ENCODE measurements at places on chromosomes 16 and 17. TPM values are rescaled to one million over a fixed set of nuclear protein-coding genes. Genes with fewer than 3 reads are reported as not detected.

DNA sequence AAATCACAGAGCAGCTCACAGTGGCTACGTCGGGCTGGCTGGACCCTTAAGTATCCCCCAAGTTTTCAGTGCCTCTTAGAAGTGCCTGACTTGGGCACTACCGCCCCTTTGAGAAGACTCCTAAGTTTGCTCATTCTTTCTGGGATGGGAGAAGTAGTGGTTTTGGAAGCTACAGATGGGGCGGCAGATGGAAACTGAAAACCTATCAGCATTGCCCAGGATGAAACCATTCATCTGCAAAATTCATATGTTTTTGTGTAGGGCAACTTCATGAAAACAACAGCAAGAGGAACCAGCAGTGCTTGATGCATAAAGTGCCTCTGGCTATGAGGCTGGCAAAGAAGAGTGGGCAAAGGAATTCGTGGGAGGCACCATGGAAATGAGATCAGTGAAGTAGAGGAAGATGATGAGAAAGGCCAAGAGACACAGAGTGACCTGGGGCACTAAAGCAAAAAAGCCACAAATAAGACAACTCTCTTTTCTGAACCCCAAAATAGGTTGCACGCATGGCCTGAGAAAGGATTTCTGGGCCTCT lies 277.1 kb downstream of the XYLT1 start:
- DNase-seq: no peak
- H3K27ac ChIP-seq: no peak overlapping the region
- H3K36me3 ChIP-seq: no peaks in the 10 kb centered on the region
- H3K27me3 ChIP-seq: no peaks in the 10 kb centered on the region
- H3K4me1 ChIP-seq: no peaks in the 10 kb centered on the region

UMOD gene
- not detected for total RNA-seq

GRCh38 chr16:86683441-86684194 lies 105.3 kb downstream of the FOXL1 start:
- no peaks in the 10 kb centered on the region for H3K36me3 ChIP-seq
- H3K4me1 ChIP-seq: no peaks in the 10 kb centered on the region
- no peak overlapping the region for H3K27ac ChIP-seq
- no peak for DNase-seq
- H3K4me3 ChIP-seq: no peak overlapping the region

PIP4K2B gene
- total RNA-seq: 57.5 TPM

- H3K27me3 ChIP-seq: no peaks in the 10 kb centered on the region
- peak within 1 kb of the TSS; percentile 84 for H3K27ac ChIP-seq
- H3K4me1 ChIP-seq: peaks cover 63% of the 10 kb centered on the region
- DNase-seq: peak; percentile 82
- peak within 1 kb of the TSS; percentile 74 for H3K4me3 ChIP-seq
Observed at GRCh38 chr16:30472328-30472942, at the start of gene ITGAL. Gene ITGAL (plus strand): TSS chr16:30472742. CDS start chr16:30472838, 96 bp downstream.

GRCh38 chr17:67469208-67469980 lies 92.3 kb downstream of the PITPNC1 start:
- peak overlapping the region; percentile 74 for H3K27ac ChIP-seq
- peak overlapping the region; percentile 53 for H3K4me3 ChIP-seq
- H3K36me3 ChIP-seq: no peaks in the 10 kb centered on the region

DNA sequence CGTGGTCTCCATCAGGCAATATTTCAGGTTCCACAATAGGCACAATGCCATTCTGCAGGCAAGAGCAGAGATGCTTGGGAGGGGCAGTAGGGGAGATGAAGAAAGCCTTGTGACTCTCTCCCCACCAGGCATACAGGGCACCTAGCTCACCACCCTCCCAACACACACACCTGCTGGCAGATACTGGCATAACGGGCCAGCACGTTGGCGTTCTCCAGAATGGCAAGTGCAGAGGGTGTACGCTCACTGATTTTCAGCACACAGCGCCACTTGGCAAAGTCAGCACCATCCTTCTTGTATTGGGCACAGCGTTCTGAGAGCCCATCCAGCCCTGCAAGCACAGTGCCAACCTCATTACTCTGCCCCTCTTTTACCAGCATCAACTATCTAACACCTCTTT lies 2.2 kb downstream of the ALDOC start:
- no peak overlapping the region for H3K27ac ChIP-seq
- peaks cover 30% of the 10 kb centered on the region for H3K4me1 ChIP-seq
- no peaks in the 10 kb centered on the region for H3K36me3 ChIP-seq
- DNase-seq: no peak

DNA sequence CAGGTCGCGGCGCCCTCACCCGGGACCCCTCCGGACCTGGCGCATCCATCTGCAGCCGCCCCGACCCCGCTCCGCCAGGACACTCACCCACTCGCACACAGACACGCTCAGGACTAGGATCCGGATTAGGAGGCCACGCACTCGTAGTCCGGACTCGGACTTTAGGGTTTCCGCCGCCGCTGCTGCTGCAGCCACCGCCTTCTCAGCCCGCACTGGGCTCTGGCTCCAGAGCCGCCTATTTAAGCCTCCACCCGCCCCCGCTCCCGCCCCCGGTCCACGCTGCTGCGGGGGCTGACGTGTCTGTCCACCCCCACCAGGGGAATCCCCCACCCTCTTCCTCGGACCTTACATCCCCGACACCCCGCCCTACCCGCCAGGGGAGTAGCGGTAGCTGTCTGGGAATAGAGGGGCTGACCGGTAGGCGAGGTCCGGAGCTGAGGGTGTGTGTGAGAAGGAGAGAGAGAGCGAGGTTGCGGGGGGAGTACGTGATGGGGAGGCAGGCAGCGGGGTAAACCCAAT lies at the start of gene RRAD:
Gene RRAD (minus strand): TSS at position 214 of the 519 bp plus-strand sequence. CDS start 356 bp downstream, outside the sequence.
- peaks cover 13% of the 10 kb centered on the region for H3K27me3 ChIP-seq
- no peak within 1 kb of the TSS for H3K27ac ChIP-seq
- no peak for DNase-seq
- H3K4me1 ChIP-seq: no peaks in the 10 kb centered on the region

CD300H gene
- not detected for total RNA-seq

TBC1D3G gene
- not detected for total RNA-seq

DNA sequence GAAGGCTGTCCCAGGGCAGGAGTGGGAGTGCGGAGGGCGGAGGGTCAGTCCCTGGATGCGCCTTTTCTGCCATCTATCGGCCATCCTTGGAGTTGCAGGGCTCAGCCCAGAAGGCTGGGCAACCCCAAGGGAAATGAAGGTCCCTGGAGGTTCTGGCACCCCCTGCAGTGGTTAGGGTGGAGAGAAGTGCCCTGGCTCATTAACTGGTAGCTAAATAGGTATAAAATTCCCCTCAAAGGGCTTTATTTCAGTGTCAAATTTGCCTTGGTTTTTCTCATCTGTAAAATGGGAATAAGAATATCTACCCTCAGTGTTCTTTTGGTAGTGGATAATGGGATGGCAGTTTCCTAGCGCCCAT lies 22.4 kb downstream of the C17orf75 start:
- H3K27me3 ChIP-seq: no peaks in the 10 kb centered on the region
- peaks cover 13% of the 10 kb centered on the region for H3K4me1 ChIP-seq
- H3K4me3 ChIP-seq: no peak overlapping the region
- no peaks in the 10 kb centered on the region for H3K36me3 ChIP-seq

DNA sequence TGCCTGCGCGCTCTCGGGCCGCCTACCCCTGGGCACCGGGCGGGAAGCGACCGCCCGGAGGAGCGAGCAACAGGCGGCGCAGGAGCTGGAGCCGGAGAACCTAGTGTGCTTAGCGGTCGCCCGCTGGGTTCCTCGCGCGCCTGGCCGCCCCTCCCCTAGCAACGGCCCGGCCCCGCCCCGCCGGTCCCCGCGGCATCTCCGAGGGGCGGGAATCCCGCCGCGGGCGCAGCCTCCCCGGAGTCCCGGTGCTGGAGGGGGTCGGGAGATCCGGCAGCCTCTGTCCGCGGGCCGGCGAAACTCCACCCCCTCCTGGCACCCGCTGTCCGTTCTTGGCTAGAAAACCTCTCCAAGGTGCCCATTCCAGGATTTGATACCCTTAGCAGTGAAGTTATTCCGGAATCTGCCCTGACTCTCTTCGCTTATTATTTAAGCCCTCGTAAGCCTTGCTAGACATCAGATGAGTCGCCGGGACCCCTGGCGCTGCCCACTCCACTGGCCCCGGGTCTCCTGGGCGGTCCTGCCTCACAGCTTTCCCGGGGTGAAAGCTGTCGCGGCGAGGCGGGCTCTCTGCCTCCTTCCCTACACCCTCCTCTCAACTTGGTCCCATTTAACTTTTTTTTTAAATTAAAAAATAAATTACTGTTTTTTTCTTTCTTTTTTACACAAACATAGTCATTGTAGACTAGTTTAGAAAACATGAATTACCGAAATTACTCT lies at the start of gene RPRML:
Gene RPRML (minus strand): TSS at position 107 of the 717 bp plus-strand sequence. CDS start 246 bp downstream, outside the sequence.
- H3K4me1 ChIP-seq: peaks cover 4% of the 10 kb centered on the region
- H3K27me3 ChIP-seq: no peaks in the 10 kb centered on the region
- peak; percentile 50 for DNase-seq
- H3K27ac ChIP-seq: no peak within 1 kb of the TSS
- peak within 1 kb of the TSS; percentile 50 for H3K4me3 ChIP-seq

- H3K36me3 ChIP-seq: no peaks in the 10 kb centered on the region
- no peak for DNase-seq
- H3K27ac ChIP-seq: no peak overlapping the region
- no peaks in the 10 kb centered on the region for H3K4me1 ChIP-seq
Observed at GRCh38 chr17:78611607-78612006, 34.4 kb upstream of the DNAH17 start.

LMF1 gene
- 43.1 TPM for total RNA-seq

- H3K36me3 ChIP-seq: no peaks in the 10 kb centered on the region
- no peaks in the 10 kb centered on the region for H3K27me3 ChIP-seq
- H3K27ac ChIP-seq: no peak overlapping the region
Observed at GRCh38 chr17:17855976-17856375, 19.2 kb upstream of the SREBF1 start.

- H3K27me3 ChIP-seq: no peaks in the 10 kb centered on the region
- H3K36me3 ChIP-seq: no peaks in the 10 kb centered on the region
- no peak overlapping the region for H3K4me3 ChIP-seq
- no peak for DNase-seq
Observed at GRCh38 chr16:72457243-72457940, 285.4 kb upstream of the PMFBP1 start.

CHAD gene
- total RNA-seq: not detected

WNK4 gene
- 0.51 TPM for total RNA-seq

UTP4 gene
- 35.1 TPM for total RNA-seq

DNA sequence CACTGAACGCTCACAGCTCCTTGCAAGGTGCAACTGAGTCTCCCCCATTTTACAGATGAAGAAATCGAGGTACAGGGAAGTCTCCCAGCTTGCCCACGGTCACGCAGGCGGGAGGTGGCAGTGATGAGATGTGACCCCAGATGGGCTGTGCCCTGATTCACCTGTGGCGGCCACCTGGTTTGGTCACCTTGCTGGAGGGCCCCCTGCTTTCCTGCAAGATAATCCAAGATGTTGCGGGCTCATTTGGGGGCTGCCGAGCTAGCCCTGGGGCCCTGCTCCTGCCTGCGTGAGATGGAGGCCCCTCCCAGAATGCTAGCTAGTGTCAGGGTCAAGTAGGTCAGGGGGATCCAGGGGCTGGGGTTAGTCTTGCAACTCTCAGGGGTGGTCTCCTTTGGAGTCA lies 59.6 kb upstream of the IL34 start:
- no peak for DNase-seq
- no peaks in the 10 kb centered on the region for H3K27me3 ChIP-seq
- H3K4me3 ChIP-seq: no peak overlapping the region
- no peak overlapping the region for H3K27ac ChIP-seq
- H3K4me1 ChIP-seq: no peaks in the 10 kb centered on the region

DNA sequence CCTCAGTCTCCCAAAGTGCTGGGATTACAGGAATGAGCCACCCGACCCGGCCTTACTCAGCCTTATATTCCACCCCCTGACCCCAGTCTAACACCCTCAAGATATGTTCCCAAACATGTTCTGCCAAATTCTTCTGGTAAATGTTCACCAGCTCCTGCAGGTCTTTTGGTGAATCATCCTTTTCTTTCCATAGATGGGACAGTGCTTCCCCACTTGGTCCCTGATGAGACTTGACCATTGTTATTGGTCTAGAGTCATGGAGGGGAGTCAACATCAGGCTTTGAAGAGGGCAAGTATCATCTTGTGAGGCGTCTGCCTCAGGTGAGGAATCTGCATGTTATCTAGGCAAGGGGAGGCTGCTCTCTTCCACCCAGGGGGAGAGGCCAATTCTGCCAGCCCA lies 10.4 kb upstream of the RUNDC3A start:
- H3K4me3 ChIP-seq: no peak overlapping the region
- H3K4me1 ChIP-seq: no peaks in the 10 kb centered on the region
- no peaks in the 10 kb centered on the region for H3K27me3 ChIP-seq
- H3K27ac ChIP-seq: no peak overlapping the region
- DNase-seq: no peak
- no peaks in the 10 kb centered on the region for H3K36me3 ChIP-seq

- no peaks in the 10 kb centered on the region for H3K36me3 ChIP-seq
- H3K4me3 ChIP-seq: no peak overlapping the region
- no peaks in the 10 kb centered on the region for H3K27me3 ChIP-seq
- no peaks in the 10 kb centered on the region for H3K4me1 ChIP-seq
- no peak for DNase-seq
Observed at GRCh38 chr17:41520821-41521521, 2.3 kb upstream of the KRT15 start.

GRCh38 chr16:72092832-72093447 lies 480 bp downstream of the TXNL4B start:
- peaks cover 21% of the 10 kb centered on the region for H3K4me1 ChIP-seq
- DNase-seq: no peak
- H3K27ac ChIP-seq: peak overlapping the region; percentile 93
- peak overlapping the region; percentile 86 for H3K4me3 ChIP-seq
- H3K36me3 ChIP-seq: peaks cover 59% of the 10 kb centered on the region

RNF135 gene
- 3.6 TPM for total RNA-seq

TMEM88 gene
- total RNA-seq: 32.7 TPM

Measured in naive thymus-derived CD4-positive, alpha-beta T cell (primary cell).